CD4-positive, alpha-beta T cell treated with Interleukin-4 for 1 hour (primary cell): ENCODE measurements at places on chromosomes 7 and 10.

- no peak for DNase-seq
Measured at GRCh38 chr10:61391281-61391680, 61.9 kb downstream of the TMEM26 start.

DNA sequence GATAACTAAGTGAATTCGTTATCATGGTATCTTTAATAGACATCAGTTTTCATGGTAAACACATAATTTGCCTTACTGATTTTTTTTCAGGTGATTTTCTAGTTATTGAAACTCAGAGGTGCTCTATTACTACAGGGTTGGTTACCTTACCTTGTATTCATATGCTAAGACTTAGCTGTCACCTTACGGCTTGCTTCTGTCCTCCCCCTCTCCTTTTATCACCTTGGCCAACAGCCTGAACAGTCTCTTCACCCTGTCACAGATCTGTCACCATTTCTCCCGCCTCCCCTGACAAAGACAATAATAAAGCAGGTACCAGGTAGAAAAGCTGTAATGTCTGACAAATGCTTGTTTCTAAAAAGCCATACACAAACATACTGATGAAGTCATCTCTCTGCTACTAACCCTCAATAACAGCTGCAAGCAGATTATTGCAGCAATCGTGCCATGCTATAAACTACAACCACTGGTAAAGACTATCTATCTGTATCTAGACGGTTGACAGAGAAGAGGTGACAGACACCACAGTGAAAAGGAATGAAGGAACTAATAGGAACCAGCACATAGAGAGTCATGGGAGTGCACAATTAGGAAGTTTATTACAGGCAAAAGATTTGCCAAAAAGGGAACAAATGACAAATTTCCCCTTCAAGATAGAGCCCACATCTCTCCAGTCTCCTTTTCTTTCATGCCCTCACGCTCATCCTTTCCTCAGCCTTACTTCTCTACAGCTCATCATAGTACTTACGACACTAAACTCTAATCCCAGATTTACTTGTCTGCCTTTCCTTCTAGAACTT lies 57.2 kb downstream of the ARHGAP12 start:
- no peak for DNase-seq

DNA sequence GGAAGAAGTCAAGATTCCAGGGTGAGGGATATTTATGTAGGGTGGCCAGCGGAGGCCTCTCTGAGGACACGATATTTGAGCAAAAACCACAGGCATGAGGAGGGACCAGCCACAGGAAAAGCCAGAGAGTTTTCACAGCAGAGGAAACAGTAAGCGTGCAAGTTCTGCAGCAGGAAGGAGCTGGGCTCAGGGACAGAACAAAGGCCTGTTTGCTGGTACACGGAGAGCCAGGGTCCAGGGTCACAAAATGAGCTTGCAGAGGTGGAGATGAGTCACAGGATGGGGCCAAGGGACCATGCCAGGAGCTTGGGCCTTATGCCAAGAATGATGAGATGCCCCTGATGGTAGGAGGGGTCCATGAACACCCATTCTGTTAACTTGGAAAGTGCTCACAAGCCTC lies 283.5 kb downstream of the PLXNA4 start:
- DNase-seq = no peak

- DNase-seq = no peak
Measured at GRCh38 chr7:51227861-51228260, 88.7 kb downstream of the COBL start.

DNA sequence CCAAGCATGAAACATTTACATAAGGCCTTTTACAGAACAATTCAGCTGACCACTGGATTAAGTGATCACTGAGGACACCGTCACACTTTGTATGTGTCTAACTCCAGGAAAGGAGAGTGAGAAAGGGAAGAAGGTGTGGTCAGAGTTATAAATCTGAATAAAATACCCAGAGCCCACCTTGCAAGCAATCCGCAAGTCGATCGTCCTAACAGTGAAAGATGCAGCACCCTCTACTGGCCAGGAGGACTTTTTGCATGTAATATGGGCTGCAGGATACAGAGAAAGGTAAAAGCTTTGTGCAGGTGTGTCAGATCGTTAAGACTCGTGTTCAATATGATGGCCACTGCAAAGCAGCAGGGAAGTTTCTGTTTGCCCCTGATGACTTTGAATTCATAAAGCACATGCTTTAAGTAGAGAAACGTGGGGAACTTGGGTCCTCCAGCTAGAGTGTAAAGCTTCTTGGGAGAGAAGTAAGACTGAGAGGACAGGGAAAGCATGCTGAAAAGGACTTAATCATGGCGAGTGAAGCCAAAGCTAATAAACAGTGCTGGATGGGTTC lies 68.5 kb upstream of the BMPER start:
- no peak for DNase-seq

- DNase-seq = no peak
Measured at GRCh38 chr10:45441239-45442190, 67.5 kb downstream of the ALOX5 start.

DNA sequence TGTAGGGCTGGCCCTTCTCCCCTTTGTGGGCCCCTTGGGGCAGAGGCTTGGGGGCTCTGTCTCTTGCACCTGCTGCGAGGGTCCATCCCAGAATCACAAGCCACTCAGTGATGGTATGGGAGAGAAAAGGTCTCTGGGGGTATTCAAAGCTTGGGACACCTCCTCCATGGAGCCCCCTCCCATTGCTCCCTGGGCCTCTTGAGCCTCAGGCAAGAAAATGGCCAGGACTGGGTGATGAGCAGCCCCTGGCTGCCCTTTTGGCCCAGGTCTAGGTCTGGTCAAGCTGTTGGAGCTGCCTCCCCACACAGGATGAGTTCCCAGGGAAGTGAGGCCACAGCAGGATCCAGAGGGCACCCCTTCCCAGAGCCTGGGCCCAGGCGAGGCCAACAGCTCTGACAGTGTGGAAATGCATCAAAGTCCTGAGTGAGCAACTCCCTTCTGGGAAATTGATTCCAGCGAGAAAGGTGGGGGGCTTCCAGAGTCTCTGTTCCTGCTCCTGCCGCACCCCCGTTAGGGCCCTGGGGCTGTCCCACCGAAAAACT lies 3.4 kb upstream of the MYL7 start:
- no peak for DNase-seq

DNA sequence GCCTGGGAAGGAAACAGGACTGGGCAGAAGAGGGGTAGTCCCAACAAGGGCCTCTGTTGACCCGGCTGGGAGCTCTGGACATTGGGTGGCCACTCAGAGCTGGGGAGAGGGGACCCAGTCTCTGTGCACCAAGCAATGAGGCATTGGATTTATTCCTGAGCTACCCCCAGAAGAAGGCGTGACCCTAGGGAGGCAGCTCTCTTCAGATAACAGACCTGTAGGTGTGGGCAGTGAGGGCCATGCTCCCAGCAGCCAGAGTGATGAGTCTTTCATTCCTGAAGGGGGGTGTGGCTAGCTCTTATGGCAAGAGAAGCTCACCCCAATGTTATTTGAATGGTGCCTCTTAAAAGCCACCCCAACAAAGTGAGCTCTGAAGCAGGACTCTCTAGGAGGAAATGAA lies 20.4 kb downstream of the TEX36 start:
- no peak for DNase-seq

DNA sequence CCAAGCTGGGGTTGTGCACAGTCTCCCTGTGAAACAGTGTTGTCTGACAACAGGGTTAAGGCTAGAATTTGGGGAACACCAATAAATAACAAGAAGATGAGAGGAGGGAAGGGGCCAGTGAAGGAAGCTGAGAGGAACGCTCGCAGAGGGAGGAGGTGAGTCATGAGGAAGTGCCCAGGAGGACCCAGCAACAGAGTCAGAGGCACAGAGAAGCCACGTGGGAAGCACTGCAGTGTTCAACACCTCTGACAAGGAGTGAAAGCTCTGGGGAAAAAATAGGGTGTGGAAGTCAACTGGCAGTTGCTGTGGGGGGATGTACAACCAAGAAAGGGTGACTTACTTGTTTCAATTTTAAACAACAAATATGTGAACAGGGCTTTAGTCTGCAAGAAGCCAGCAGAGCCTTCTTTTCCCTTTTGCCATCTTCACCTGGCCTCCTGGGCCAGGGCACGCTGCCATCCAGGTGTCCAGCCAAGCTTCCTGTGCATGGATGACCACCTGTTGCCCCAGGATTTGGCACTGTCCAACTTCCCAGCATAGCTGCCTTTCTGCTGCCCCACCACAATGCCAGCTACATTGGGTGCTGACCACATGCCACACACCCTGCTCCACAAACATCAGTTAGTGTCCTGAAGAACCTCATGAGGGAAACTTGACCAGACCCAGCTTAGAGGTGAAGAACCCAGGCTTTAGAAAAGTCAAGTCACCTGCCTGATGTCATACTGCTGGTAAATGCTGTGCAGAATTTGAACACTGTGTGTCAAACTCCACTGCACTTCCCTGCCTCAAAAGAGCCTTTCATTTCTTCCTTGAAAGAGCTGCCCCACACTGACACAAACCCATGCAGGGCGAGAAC lies 69.6 kb downstream of the ATXN7L1 start:
- peak; percentile 60 for DNase-seq

GRCh38 chr10:68083953-68084352 lies 8.9 kb upstream of the HERC4 start:
- DNase-seq = no peak

GRCh38 chr10:30897547-30897946 lies 134.1 kb downstream of the ZNF438 start:
- DNase-seq = no peak

DNA sequence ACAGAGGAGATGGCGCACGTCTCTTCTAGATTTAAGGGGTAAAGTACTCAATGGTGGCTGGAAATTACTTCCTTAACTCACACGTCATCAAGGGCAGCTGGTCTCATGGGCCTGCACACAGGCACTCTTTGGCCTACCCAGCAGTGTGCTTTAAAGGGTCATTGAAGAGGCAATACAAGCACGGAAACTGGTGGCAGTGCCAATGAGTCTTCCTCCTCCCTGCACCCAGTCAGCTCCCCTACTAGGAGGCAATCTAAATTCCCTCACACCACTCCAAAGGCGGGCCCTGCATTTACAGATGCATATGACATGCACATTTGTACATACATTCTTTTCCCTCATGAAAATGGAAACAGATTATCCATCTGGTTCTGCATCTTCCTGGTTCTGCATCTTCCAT lies 47.4 kb downstream of the PPIF start:
- DNase-seq = no peak

- no peak for DNase-seq
Measured at GRCh38 chr10:10367264-10367663, 650.4 kb upstream of the CELF2 start.

DNA sequence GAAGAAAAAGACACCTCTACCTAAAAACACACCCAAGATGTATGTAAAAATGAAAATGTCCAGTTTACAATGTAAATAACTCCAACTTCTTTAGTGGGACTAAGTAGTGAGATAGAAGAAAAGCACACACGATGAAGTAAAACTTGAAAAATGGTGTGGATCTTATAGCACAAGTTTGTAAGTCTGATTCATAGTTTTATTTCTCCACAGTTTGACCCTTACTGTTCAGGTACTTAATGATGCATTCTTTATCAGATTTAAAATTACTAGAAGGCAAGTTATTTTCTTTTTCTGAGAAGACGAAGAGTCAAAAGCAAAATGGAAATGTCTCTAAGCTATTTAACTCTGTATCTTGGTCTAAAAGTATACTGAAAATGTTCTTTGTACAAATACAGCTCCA lies 6.1 kb downstream of the NAMPT start:
- DNase-seq = no peak

DNA sequence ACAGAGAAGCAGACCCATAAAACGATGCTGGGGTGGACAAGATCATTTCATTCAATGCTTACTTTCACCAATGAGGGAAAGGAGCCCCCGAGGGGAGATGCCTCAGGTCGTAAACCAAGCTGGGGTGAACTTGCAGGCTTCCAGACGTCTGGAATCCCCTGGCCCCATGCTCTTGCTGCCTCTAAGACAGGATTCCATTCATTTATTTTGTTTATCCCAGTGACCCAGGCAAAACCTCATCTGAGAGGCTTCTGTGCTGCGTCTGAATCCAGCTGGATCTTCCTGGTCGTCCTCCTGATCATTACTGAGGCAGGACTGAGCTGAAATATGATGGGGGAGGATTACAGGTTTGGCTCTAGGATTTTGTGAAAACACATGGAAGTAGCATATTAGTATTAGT lies 182.9 kb downstream of the MYOF start:
- no peak for DNase-seq

DNA sequence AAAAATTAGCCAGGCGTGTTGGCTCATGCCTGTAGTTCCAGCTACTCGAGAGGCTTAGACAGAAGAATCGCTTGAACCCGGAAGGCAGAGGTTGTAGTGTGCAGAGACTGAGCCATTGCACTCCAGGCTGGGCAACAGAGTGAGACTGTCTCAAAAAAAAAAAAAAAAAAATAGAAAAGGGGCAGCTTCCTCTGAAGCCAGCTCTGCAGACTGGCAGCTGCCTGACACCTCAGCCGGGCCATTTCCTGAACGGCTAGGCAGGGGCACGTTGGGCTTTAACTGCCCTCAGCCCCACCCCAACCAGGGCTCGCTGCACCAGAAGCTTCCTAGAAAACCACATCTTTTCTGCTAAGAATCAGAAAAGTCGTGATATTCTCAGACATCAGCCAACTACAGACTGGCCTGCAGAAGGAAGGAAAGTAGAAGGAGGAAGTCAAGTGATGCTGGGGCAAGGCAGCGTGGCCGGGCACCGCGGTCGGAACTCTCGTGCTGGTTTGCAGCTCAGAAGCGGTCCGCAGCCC lies 38.0 kb downstream of the PRKAG2 start:
- peak; percentile 80 for DNase-seq

GRCh38 chr10:107056182-107056581 lies 108.3 kb downstream of the SORCS1 start:
- DNase-seq = no peak

GRCh38 chr10:88920198-88920597 lies 32.4 kb downstream of the ACTA2 start:
- no peak for DNase-seq

GRCh38 chr7:132424821-132425724 lies 151.2 kb downstream of the PLXNA4 start:
- no peak for DNase-seq

DNA sequence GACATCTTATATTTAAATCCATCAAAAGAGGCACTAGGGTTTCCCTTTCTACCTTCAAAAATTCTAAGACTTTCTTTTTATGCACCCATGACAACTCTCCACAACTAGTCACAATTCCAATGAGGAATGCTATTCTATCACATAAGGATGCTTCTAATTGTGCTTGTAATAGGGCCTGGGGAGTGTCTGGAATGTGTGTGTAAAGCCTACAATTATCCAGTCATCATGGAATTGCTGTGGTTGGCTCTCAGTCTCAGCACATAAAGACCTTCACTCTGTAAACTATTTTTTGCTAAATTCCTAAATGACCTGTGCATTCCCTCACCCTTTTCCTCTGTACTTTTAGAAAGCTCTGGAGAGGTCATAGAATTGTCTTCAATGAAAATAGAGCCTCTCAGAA lies 86.7 kb downstream of the EPDR1 start:
- DNase-seq = no peak

GRCh38 chr7:117375380-117375779 lies 51.9 kb downstream of the ASZ1 start:
- DNase-seq = no peak

DNA sequence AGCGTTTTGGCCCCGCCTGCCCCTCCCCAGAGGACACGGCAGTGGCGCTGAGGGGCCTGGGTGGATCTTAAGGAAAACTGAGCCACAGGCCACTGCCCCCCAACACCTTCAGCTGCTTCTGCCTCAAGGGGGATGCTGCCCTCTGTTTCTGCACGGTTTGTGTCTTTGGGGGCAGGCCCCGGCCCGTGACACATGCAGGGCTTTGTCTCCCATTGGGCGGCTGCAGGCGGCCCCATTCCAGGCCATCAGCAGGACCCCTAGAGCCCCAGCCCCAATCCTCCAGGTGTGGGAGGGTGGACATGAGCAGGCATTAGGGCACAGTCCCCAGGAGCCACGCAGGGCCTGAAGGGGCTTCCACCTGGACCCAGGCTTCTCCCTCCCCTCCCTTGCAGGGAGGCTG lies 25.3 kb upstream of the PPP2R2D start:
- no peak for DNase-seq
